ENCODE measurements at places on chromosomes 6 and 20. TPM values are rescaled to one million over a fixed set of nuclear protein-coding genes. Genes with fewer than 3 reads are reported as not detected.

Gene SCRT2
- polyA plus RNA-seq, result not detected

Gene GSS
- 110 TPM for polyA plus RNA-seq

Gene NAA20
- 34.5 TPM for polyA plus RNA-seq

Gene STMND1
- 0.05 TPM for polyA plus RNA-seq

Gene SLC52A3
- not detected for polyA plus RNA-seq

Gene MMS22L
- polyA plus RNA-seq, result 8.0 TPM

Gene RIMS1
- 0.29 TPM for polyA plus RNA-seq

Gene CST1
- polyA plus RNA-seq, result not detected

Gene NKAIN4
- polyA plus RNA-seq, result not detected

Gene CRISP2
- not detected for polyA plus RNA-seq

Gene BNIP5
- not detected for polyA plus RNA-seq

Gene BHLHE23
- polyA plus RNA-seq, result not detected

Gene OOEP
- polyA plus RNA-seq, result not detected

Gene TTI1
- 12.7 TPM for polyA plus RNA-seq

Gene SASH1
- polyA plus RNA-seq, result 30.4 TPM

Gene RHAG
- not detected for polyA plus RNA-seq

Gene PKIB
- not detected for polyA plus RNA-seq

Gene HSPA12B
- polyA plus RNA-seq, result not detected

Gene TCP11
- 0.13 TPM for polyA plus RNA-seq

Gene RUNX2
- 2.0 TPM for polyA plus RNA-seq

Gene FAM209A
- polyA plus RNA-seq, result 0.09 TPM

Gene CCM2L
- not detected for polyA plus RNA-seq

Gene MLIP
- not detected for polyA plus RNA-seq

Gene PNLDC1
- not detected for polyA plus RNA-seq

Gene ZSCAN12
- polyA plus RNA-seq, result 2.9 TPM

Gene CAP2
- 84.4 TPM for polyA plus RNA-seq

Gene FILIP1
- polyA plus RNA-seq, result 0.44 TPM

Gene SCUBE3
- 12.3 TPM for polyA plus RNA-seq

Gene HAO1
- not detected for polyA plus RNA-seq

Gene MYL9
- polyA plus RNA-seq, result 673 TPM

Gene RIPOR3
- 1.2 TPM for polyA plus RNA-seq

Gene KCNQ5
- 1.6 TPM for polyA plus RNA-seq

Gene PLA2G7
- polyA plus RNA-seq, result not detected

Gene HTR1E
- not detected for polyA plus RNA-seq

Gene ULBP2
- polyA plus RNA-seq, result 22.8 TPM

Gene POU3F2
- polyA plus RNA-seq, result not detected

Gene LPA
- polyA plus RNA-seq, result not detected

Gene SEL1L2
- polyA plus RNA-seq, result 0.86 TPM

Gene RSPH9
- 0.77 TPM for polyA plus RNA-seq

Gene MAP1LC3A
- polyA plus RNA-seq, result 28.7 TPM

Gene CRYBG1
- 1.4 TPM for polyA plus RNA-seq

Gene KHDRBS2
- not detected for polyA plus RNA-seq

Gene TSPO2
- polyA plus RNA-seq, result not detected

All from BJ (cell line).